ENCODE measurements at places on chromosomes 3 and 15.

GRCh38 chr3:27526614-27527315 is 42.6 kb upstream of the SLC4A7 start:
- DNase-seq = no peak

- no peak for DNase-seq
Measured at GRCh38 chr3:12662593-12663400, 1.1 kb downstream of the RAF1 start.

GRCh38 chr15:49415149-49415548 is 7.9 kb upstream of the FGF7 start:
- no peak for DNase-seq

- DNase-seq = peak; percentile 95
Measured at GRCh38 chr3:11096266-11097139, 57.8 kb upstream of the HRH1 start.

GRCh38 chr3:59450946-59451763 is 401.3 kb upstream of the CFAP20DC start:
- DNase-seq = peak; percentile 32

DNA sequence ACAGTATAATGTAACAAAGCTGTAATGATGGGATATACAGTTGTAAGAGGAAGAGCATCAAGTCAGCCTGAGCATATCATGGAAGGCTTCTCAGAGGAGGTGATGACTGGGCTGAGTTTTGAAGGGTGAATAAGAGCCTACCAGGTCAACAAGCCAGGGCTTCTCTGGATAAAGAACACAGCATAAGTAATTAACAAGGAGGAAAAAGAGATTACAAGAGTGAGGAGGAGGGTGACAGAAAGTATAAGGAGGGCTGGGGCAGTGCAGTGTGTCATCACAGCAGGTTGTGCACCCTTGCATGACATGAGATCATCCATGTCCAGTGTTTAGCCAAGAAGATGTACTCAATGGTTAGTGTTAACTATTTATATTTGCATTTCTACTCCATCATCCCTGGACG is 16.9 kb upstream of the SPATA12 start:
- DNase-seq = no peak

- DNase-seq = no peak
Measured at GRCh38 chr3:196273655-196274054, 13.9 kb downstream of the PCYT1A start.

DNA sequence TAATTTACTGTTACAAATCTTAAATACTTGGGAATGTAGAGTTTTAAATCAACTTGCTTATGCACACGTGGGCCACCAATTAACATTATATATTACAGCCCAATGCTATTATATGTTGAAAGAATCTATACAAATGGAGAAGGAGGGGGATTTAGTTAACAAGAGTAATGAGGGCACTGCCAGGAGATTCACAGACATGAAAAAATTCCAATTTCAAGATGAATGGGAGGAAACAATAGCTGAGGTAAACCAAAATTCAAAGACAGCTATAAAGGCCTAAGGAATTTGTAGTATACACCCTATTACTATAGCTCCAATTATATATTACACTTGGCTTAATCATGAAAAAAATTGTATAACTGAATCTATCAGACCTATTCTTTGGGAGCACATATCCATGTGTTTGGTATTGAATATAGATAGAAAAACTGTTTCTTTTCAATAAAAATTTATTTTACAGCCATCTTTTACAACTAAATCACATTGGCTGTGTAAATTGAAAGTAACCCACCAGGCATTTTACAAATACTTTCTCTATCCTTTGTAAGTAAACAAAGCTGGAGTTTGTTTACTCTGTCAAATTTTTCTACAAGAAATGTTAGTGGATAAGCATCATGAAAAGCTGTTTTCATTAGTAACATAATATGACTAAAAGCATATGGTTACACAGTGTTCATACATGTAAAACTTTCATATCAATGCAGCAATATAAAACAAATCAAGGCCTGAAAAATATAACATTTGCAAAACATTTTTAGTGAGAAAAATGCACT is 1045.8 kb downstream of the ROBO1 start:
- no peak for DNase-seq

- peak; percentile 45 for DNase-seq
Measured at GRCh38 chr3:155079468-155079745, 712 bp upstream of the MME start.

DNA sequence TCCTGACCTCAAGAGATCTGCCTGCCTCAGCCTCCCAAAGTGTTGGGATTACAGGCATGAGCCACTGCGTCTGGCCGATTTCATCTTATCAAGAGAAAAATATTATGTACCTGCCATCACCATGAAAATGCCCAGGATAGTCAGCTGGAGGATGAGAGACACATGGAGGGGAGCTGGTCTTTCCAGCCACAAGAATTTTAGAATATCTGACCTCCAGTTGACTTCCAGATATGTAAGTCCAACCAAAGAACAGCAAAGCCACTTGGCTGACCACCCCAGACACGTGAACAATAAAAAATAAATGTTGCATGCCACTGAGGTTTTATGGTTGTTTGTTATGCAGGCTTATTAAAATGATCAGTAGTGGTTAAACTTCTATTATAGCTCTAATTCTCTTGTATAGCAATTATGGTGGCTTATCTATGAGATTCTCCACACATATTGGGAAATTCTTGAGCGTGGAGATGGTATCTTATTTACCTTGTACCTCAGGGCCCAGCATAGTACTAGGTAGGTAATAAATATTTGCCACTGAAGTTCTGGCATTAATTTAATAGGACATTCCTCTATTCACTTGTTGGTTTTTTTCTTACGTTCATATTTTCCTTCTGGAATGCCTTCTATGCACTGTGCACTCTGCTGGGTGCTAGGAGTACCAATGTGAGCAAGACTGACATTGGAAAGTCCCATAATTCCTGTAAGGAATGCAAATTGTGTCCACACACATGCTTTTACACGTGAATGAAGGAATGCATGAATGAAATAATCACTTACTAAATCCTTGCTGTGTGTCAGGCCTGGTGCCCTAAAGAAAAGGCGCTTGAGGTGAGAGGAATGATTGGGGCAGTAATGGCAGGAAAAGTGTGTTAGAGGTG is 77.6 kb downstream of the EDEM1 start:
- DNase-seq = no peak

DNA sequence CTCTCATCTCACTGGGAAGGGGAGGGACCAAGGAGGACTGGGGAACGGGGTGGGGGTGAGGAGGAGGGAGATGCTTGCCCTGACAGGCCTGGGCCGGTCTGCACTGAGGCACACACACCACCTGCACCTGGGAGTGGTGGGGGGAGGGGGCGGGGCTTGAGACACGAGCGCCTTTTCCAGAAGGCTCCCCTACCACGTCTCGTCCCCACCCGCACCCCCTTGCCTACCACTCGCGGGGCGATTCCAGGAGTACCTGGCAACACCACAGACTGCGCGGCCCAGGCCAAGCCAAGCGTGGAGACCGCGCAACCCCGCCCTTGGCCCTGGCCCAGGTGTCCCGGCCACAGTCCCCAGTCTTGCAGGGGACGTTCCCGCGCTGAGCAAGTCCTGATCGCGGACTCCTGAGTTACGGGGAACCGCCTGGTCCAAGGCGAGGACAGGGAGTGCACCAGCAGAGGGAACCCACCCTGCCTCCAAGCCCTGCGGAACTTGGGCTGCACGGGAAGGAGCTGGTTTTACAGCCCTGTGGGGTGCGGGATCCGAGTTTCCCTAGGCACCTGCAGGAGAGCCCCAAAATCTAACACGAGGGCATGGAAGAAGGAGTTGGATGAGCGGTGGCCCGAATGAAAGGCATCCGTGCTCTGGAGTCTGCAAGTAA is 68.1 kb upstream of the SH3GL3 start:
- no peak for DNase-seq

DNA sequence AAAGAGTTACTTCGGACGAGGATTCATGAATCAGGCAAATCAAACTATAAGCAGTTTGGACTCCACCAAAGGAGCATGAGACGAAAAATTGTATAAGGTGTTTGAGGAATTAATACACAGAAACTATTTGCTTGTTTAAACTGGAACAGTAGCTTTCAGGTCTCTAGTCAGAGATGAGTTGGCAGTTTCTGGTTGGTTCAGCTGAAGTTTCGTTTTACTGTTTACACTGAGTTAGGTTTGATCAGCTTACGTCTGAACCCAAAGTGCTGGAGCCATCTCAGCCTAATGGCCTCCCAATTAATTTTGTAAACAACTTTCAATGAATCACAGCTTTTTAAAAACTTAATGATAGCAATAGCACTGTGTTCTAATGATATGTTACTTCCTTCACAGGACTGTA is 703.7 kb downstream of the NLGN1 start:
- DNase-seq = no peak

DNA sequence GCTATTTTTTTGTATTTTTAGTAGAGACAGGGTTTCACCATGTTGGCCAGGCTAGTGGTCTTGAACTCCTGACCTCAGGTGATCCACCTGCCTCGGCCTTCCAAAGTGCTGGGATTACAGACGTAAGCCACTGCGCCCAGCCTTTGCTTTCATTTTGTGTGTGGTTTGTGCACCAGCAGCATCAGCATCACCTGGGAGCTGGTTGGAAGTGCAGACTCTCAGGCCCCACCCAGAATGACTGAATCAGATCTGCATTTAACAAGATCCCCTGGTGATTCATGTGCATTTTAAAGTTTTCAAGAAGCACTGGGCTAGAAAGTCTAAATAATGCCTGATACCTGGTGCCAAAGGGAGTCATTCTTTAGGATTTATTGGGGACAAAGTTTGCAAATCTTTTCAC is 73.4 kb upstream of the BNIP2 start:
- no peak for DNase-seq

GRCh38 chr3:97711654-97712053 is 52.9 kb upstream of the ARL6 start:
- no peak for DNase-seq

- DNase-seq = no peak
Measured at GRCh38 chr3:171206283-171206682, 179.8 kb upstream of the SLC2A2 start.

DNA sequence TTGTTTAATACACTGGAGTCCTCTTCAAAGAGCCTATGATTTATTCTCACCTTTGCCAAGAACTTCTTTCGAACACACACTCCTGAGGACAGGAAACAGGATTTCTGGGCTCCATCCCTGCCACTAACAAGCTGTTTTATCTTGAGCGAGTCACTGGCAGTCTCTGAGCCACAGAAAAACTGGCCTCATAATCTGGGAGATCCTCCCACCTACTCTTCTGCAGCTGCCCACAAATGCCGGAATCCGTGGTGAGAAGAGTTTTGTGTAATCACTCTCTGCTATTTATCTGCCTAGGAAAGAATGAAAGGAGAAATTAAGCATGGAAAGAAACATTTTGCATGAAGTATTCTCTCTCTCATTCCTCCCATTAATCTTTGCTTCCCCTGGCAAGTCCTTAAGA is 172.0 kb upstream of the TRIM42 start:
- no peak for DNase-seq

GRCh38 chr3:183764847-183765731 is 60.3 kb downstream of the MAP6D1 start:
- DNase-seq = peak; percentile 45

GRCh38 chr3:148641722-148642121 is 56.0 kb upstream of the AGTR1 start:
- no peak for DNase-seq

- DNase-seq = no peak
Measured at GRCh38 chr3:81295906-81296577, 465.4 kb downstream of the GBE1 start.

GRCh38 chr3:143697975-143698374 is 150.3 kb downstream of the SLC9A9 start:
- no peak for DNase-seq

DNA sequence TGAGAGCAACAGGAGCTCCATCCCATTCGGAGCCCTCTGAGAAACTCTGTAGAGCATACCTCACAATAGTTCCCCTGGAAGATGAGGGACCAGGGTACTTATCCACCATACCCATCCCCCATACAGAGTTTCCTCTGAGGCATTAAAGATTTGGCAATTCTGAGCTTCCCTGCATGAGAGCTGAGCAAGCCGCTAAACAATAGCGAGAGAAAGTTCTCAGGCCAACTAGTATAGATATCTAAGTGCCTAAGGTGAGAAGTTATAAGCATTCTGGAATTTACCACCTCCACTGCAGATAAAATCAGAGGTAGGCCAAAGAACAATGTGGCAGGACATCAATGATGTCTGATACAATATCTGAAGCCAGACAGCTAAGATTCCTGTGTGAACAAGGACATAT is 129.1 kb upstream of the MBNL1 start:
- no peak for DNase-seq

DNA sequence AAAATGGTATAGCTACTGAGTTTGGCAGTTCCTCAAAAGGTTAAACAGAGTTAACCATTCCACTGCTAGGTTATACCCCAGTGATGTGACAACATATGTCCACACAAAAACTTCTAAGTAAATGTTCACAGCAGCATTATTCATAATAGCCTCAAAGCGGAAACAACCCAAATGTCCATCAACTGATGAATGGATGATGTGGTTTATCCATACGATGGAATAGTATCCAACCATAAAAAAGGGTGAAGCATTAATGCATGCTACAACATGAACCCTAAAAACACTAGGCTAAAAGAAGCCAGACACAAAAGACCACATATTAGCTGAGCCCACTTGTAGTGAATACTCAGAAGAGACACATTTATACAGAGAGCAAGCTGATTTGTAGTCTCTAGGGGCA is 9.0 kb downstream of the XXYLT1 start:
- no peak for DNase-seq

GRCh38 chr3:134340362-134340981 is 33.8 kb downstream of the AMOTL2 start:
- no peak for DNase-seq

- DNase-seq = no peak
Measured at GRCh38 chr3:187798126-187798525, 52.9 kb upstream of the BCL6 start.

DNA sequence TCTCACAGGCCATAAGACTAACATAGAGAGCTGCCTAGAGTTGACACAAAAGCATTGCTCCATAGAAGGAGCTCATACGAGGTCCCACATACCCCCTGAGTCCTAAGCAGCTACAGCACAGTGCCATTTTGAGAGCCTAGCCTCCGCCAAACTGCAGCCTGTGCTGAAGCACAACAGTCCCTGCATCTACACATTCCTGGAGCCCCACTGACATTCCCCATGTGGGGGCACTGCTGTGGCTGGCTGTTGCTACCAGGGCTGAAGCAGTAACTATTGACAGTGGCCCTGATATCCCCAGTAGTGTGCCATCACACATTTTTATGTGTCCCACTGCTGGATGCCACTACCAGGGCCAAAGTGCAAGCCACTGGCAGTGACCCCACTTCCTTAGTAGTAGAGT is 80.3 kb downstream of the CERS3 start:
- no peak for DNase-seq

DNA sequence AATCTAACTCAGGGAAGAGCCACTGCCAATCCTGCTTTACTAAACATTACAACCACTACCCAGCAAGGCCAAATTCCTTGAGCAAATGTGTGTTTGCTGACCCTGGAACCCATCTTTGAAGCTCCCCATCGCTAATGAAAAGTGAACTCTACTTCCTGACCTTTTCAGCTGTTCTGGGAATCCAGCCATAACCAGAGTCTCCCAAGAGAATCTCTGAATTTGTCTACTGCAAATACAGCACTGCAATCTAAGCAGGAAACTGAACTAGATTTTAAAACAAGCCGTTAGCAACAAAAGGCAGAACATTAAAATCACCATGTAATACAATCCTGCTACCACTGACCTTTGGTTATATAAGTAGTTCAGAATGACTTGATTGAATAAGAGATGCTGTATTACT is 309.2 kb downstream of the MAGI1 start:
- DNase-seq = peak; percentile 58
